Hypothalamus (tissue), 51 donors: ENCODE measurements at places on chromosomes 5 and 9.

DNA sequence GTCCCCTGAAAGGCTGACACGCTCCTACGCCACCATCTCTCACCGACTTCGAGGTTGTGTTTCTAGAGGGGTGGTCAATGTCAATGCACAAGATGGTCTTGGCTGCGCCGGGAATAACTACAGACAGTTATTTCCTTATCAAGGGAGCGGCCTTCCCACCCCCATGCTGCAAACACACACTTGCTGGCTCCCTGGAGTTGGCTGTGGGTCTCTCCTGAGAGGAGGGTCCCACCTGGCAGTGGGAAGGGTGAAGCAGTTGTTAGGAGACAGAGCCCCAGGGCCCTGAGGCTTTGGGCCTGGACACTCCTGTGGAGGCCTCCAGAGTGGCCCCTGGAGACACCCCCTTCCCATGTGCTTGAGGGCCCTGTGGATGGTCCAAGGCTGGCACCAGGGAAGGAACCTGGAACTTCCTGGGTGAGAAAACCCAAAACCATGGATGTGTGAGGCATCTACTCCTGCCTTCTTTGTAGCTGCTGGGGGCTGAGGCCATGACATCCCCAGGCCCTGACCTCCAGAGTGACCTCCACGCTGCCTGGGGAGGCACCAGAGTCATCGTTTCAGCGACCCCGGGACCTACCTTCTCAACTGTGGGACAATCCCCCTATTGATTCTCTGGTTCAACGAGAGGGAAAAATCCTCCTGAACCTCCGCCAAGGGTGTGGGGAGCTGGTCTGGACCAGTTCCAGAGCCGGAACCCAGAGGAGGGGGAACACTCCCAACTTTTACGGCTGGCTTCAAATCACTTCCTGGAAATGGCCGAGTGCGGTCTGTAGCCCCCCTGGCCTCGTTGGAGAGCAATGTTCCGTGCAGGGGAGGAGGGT is 101.1 kb upstream of the COL5A1 start:
- DNase-seq = no peak

- no peak for DNase-seq
Measured at GRCh38 chr5:133602835-133603380, 9.4 kb downstream of the FSTL4 start.

GRCh38 chr5:27241564-27242257 is 203.3 kb upstream of the CDH9 start:
- no peak for DNase-seq

DNA sequence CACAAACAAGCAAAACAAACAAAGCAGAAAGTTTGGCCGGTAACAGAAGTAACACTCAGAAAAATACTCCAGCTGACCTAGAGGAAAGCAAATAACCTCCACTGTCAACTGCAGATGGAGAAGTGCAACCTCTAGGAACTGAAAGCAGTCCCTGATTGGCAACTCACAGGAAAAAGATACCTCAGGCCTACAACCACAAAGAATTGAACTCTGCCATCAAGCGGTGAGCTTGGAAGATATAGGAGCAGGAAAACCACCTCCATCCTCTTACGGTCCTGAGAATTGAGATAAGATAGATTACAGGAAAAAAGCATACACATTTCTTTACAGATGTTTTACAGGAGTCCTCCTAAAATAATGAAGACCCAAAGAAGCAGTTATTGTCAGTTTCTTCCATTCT is 184.5 kb downstream of the PDZD2 start:
- no peak for DNase-seq

DNA sequence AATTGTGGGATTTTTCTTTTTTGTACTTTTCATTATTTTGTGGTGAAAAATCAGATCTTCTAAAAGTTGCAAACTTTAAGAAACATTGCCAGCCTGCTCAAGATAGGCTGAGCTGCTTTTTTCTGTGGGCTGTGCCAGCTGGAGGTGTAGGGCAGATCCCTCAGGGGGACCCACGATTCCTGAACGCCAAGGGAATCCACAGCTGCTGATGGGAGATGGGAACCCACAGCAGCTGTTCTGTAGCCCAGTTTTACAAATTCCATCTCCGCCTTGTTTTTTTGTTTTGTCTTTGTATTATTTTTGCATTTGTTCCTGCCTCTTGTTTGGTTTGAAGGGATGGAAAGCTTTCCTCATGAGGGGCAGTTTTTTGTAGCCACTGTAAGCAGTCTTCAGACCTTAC is 91.0 kb downstream of the WWC1 start:
- DNase-seq = no peak

- DNase-seq = no peak
Measured at GRCh38 chr9:38683336-38683735, 36.6 kb downstream of the FAM240B start.

- no peak for DNase-seq
Measured at GRCh38 chr5:98217138-98217537, 556.3 kb upstream of the RGMB start.

GRCh38 chr5:131221888-131222287 is 42.0 kb upstream of the CDC42SE2 start:
- no peak for DNase-seq

GRCh38 chr9:125663127-125663526 is 43.9 kb downstream of the MAPKAP1 start:
- no peak for DNase-seq

DNA sequence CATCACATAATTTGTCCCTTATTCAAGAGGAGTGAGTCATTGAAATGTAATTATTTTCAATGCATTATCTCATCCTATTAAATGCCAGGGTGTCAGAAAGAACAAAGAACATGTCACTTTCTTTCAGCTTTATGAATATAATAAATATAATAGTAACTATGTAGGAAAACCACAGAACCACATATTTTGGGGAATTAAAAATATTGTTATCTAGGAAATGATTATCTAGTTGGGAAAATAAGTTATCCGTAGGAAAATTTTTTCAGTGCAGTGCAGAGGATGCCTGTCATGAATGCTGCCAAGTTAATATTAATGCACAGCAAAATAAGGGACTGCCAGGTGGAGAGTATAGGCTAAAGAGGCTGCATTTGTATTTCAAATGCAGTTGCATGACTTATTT is 844.8 kb downstream of the MAT2B start:
- no peak for DNase-seq

DNA sequence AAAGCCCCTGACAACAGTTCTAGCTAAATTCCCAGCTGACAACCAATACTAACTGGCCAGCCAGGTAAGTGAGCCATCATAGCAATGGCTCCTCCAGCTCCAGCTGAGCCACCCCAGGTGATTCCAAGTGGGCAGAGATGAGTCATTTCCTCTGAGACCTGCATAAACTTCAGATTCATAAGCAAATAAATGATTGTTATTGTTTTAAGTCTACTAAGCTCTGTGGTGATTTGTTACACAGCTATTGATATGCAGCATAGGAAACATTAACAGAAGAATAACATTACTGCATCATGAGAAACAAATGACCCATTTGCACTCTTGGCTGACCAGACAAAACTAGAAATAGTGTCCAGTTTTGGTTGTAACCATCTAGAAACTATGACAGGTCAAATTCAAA is 60.3 kb downstream of the TTC39B start:
- DNase-seq = no peak

DNA sequence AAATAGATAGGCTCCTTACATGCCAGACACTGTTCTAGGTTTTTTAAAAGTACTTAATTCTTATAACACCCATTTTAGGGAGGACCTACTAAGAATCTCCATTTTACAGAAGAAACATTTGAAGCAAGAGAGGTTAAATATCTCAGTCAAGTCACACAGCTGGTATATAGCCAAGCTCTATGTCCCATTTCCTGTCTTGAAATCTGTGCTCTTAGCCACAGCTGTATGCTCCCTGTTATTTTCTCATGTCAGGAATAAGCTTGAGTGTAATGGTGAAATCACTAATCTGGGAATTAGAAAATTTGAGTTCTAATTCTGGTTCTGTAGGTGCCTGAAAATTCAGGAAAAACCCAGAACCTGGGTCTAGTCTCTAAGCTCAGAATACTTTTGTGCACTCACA is 208.7 kb downstream of the BRINP1 start:
- no peak for DNase-seq

DNA sequence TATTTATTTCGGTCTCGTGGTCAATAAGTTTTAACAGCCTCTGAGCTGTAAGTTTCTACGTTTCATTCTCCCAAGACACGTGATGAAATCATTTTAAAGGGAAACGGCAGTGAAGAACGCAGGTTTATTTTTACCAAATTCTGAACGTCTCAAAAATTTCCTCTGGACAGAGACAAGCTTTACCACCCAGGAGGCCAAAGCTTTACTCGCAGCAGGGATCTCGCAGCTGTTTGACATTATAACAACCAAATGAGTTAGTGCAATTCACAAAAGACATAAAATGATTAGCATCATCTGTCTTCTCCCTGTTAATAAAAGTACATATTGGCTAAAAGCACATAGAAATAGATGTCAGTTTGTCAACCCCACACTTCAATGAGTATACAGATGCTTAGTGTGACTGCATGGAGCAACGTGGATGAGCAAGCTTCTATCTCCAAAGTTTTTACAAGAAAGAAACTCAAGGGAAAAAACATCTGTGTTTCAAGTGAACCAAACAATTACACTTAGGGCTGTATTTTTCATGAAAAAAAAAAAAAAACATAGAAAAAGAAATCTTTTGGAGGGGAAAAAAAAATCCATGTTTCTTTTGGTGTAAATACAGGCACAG is 2.5 kb downstream of the SEMA5A start:
- DNase-seq = no peak

- no peak for DNase-seq
Measured at GRCh38 chr9:124510650-124511425, 3.6 kb upstream of the NR5A1 start.

DNA sequence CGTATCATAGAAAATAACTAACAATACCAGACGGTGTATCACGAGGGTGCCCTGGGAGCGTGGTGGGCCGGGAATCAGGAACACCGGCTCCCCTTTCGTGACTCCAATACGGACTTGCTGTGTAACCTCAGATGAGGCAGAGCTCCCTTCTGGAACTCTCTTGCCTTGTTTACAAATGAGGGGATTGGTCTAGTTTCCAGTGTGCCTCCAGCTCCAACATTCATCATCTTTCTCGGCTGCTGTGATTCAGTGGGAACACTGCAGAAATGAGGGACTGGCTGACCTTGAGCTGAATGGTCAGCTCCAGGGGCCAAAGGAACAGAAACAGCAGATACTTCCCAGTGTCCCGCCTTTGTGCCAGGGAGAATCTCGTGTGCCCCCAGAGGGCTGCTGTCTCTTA is 22.6 kb upstream of the TGFBI start:
- DNase-seq = no peak

GRCh38 chr9:127098916-127099553 is 23.4 kb downstream of the ANGPTL2 start:
- no peak for DNase-seq

DNA sequence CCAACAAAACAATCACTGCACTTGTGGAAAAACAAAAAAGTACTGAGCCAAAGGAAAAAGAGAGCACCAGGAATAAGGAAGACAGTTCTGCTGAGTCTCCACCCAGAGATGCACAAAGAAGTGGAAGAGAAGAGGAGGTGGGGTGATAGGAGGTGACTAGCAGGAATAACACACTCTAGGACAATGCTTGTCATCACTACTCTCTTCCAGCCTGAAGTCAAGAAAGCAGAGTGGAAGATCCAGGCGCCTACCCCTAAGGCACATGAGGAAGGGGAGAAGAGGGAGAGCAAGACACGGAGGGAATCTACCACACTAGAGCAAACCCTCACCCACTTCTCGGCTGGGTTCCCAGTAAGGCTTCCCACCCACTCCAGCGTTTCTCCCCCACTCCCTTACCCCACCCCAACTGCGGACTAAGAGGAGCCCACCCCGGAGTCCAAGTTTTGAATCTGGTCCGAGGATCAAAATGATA is 1.7 kb downstream of the SLIT3 start:
- DNase-seq = no peak

- no peak for DNase-seq
Measured at GRCh38 chr9:131076347-131077195, 19.8 kb upstream of the AIF1L start.

DNA sequence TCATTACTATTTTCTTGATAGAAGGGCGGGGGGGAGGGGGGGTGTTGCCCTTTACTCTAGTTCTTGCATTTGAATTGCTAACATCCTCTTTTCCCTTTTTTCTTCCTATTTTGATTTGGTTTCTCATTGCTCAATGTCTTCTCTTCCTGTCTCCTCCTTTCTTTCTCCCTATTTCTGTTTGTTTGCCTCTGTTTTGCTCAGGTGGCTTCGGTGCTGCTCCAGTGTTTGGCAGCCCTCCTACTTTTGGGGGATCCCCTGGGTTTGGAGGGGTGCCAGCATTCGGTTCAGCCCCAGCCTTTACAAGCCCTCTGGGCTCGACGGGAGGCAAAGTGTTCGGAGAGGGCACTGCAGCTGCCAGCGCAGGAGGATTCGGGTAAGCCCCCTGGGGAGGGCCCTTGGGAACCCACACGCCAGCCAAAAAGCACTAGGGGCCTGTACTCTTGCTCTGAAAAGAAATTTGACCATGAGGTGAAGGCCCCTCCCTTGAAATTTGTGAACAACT is 48.3 kb downstream of the FAM78A start:
- DNase-seq = no peak

- DNase-seq = no peak
Measured at GRCh38 chr9:37371565-37372464, 50.7 kb upstream of the GRHPR start.

DNA sequence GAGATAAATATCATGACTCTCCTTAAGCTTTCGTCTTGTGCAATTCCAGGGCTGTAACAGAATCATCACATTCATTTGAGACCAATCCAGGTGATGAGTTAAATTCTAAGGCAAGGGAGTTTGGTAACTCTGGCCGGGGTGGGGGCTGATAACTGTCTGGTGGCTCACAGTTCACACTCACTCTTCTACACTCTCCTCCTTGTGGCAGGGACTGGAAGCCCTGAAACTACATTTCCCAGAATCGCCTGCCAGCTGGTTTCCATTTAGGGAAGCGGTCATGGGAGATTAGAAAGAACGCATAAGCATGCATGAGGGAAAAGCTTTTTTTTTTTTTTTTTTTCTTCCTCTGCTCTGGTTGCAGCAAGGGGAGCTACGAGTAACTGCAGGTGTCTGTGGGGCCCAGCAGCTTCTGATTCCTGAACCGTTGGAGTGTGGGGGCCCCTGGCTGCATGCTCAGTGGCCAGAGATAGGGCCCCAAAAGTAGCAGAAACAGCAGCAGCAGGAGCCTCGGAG is 154.8 kb upstream of the TBC1D2 start:
- DNase-seq = peak; percentile 4

- DNase-seq = no peak
Measured at GRCh38 chr9:33329117-33329563, 38.8 kb downstream of the NFX1 start.

DNA sequence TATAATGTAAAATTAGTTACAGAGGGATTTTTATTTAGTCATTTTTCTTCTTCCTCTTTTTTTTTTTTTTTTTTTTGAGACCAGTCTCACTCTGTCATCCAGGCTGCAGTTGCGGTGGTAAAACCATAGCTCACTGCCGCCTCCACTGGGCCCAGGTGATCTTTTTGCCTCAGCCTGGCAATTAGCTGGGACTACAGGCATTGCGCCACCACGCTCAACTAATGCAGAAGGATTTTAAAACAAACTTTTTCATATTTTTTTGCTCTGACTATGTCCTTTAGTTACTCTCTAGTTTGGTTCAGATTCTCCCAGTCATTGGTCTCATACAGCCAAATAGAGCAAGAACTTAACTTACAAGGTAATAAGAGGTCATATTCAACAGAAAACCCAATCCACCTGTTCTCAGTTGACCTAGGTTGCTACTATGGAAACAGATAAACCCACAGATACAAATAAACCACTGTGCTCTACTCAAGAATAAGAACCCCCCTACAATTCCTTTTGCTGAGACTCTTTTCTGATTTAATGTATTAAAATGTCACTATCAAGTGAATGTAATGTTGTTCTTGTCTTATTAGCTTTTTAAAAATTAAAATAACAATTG is 50.1 kb upstream of the TTC39B start:
- no peak for DNase-seq

GRCh38 chr9:88927510-88927909 is 63.8 kb upstream of the S1PR3 start:
- DNase-seq = no peak

- DNase-seq = no peak
Measured at GRCh38 chr5:71816307-71816706, 97.2 kb downstream of the CARTPT start.
